Left kidney (tissue), 8 donors: ENCODE measurements at places on chromosomes 3 and 15.

DNA sequence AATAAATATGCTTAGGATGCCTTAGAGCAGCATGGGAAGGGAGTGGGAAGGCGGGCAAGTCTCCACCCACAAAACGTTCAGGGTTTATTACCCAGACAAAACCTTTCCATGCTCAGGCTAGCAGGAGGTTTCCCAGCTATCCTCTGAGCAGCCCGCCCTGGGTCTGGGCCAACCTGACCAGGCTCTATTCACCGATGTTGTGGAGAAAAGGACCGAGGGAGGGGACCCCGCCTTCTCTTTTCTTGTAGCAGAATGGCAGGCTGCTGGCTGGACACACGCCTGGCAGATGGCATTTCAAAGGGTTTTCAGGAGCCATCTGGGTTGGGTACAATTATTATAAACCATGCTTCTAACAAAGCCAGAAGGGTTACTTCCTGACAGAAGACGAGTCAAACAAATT, 540.9 kb downstream of the MAGI1 start:
- no peak for DNase-seq

- no peak for DNase-seq
These were observed 55.1 kb downstream of the WDR76 start for GRCh38 chr15:43881944-43882343.

DNA sequence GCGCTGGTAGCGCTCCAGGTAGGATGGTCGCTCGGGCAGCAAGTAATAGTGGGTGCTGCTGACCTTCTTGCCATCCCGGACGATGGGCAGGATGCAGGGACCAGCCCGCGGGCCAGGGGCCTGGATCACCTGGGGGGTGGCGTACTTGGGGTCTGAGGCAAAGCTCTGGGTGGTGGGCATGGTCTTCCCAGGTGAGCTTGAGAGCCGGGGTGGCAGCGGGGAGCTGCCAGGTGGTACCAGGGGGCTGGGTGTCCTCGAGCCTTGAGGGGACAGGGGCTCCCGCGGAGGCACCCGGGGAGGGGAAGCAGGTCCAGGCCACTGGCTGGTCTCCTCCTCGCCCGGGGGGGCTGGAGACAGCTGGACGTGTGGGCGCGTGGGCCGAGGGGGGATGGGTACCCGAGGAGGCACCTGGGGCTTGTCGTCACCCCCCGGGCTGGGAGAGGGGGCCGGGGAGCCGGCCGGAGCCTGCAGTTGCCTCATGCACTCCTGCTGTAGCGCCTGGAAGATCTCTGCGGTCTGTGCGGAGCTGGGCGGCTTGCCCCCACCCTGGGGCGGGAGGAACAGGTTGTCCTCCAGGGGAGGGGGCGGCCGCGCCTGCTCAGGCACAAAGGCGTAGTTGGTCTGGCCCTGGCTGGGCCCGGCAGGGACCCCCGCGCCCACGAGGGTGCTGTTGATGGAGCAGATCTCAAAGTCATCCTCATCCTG, 40.6 kb downstream of the TNK2 start:
- no peak for DNase-seq

DNA sequence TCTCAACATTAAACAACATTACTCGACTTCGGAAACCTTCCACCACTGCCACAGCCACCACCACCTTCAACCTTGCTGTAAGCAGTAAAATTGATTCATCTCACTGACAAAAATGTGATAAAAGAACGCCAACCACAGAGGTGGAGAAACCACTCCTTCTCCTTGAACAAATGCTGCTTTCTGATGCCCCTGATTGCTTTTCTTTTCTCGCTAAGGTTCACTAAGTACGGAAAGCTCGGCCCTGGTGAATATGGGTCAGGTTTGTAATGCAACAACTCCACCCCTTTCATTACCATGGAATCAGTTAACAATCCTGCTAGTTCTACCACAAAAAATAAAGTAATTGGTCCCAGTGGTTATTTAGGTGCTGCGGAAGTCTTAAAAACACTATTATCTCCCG, 44.9 kb downstream of the MEIS2 start:
- DNase-seq: no peak

- DNase-seq: no peak
These were observed 212.4 kb downstream of the OPA1 start for GRCh38 chr3:193805448-193805847.

- DNase-seq: no peak
These were observed 15.5 kb upstream of the FNDC3B start for GRCh38 chr3:172023915-172024314.

- DNase-seq: no peak
These were observed 482.5 kb upstream of the TBL1XR1 start for GRCh38 chr3:177679568-177680471.

GRCh38 chr3:71710906-71711494, 14.2 kb downstream of the EIF4E3 start:
- no peak for DNase-seq

GRCh38 chr3:194443901-194444300, 42.9 kb downstream of the ATP13A3 start:
- DNase-seq: no peak

- no peak for DNase-seq
These were observed 34.6 kb upstream of the IGF2BP2 start for GRCh38 chr3:185859294-185859972.

DNA sequence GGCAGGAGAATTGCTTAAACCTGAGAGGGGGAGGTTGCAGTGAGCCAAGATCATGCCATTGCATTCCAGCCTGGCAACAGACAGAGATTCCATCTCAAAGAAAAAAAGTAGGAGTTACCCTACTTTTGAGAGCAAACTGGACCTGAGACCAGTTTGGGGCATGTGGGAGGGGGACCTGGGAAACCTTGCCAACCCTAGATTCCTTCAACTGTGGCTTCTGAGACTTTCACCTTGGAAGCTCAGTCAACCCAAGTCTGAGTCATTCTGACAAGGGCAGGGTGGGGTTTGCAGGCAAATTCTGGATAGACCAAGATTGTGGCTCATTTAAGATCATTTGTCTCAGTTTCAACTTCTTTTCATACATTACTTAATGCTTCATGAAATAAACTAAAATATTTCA, 23.8 kb upstream of the SIAH2 start:
- DNase-seq: no peak

GRCh38 chr3:186616299-186616617, 3.4 kb downstream of the AHSG start:
- DNase-seq: no peak

DNA sequence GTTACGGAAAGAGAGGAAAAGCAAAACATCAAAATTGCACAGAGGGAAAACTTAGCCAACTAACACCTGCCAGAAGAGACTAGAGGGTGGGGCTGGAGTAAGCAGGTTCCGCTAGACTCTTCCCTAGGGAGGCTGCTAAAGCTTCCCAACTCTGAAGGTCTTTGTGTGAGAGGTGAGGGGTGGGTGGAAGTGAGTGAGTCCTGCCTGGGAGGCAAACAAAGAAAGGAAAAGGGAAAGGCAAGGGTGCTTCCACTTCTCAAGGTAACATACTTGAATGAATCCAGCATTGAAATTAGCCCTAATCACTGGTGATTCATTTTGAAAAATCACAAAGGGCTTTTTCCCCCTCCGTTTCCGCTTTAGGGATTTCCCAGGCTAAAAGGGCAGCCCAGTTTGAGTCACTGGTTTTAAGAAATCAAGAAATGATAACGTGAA, 220.5 kb upstream of the ADAMTS9 start:
- DNase-seq: no peak

DNA sequence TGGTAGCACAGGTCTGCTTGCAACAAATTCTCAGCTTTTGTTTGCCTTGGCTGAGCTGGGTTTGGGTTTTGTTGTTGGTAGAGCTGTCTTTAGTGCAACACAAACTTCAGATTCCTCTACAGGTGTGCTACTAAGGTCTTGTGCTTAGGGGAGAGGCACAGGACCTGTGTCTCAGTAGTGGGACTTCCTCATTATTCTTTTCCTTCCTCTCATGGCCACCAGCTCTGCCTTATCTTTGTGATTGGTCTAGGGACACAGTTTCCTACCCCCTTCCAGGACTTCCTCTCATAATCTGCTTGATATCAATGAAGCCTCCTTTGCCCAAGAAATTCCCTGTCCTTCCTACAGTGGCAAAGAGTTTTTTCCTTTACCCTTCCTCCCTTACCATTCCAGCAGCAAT, 24.9 kb upstream of the DNAAF4 start:
- DNase-seq: no peak

GRCh38 chr15:100694381-100695021, 92.1 kb downstream of the ASB7 start:
- DNase-seq: no peak

DNA sequence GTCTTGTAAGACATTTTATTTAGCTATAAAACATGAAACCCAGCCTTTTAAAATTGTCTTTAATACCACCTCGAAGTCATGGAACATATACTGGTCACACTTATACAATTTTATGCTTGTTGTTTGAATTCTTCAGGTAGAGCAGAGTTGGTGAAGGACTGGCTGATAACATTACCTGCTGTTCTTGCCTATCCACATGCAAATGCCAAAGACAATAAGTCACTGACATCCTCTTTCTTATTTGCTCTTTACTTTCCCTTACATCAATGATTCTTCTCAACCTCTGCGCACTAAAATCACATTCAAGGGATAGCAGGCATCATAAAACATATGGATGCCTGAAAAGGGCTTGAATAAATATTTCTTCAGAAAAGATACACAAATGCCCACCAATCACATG, 392.5 kb upstream of the ATP11B start:
- DNase-seq: no peak

DNA sequence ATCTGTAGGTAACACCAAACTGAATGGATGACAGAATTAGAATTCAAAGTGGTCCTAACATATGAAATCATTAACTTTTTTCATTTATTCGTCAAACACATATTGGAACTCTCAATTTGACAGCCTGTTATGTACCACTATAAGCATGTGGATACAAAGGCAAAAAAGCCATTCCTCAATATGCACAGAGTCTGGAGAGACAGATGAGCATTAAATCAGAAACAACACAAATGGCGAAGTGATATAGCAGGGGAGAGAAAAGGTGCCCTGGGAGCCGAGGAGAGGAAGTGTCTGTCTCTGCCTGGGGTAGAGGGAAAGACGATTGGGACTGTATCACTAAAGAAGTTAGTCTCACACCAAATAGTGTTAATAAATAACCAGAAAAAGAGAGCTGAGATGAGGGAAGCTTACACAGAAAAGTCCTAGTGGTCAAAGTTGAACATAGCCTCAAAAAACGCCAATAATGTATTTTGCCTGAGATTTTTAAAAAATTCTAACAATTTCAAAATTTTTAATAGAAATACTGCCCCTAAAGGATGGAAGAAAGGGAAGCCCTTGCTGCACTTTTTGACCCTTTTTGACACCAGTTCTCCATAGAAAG, 417.5 kb downstream of the TUSC7 start:
- DNase-seq: no peak

DNA sequence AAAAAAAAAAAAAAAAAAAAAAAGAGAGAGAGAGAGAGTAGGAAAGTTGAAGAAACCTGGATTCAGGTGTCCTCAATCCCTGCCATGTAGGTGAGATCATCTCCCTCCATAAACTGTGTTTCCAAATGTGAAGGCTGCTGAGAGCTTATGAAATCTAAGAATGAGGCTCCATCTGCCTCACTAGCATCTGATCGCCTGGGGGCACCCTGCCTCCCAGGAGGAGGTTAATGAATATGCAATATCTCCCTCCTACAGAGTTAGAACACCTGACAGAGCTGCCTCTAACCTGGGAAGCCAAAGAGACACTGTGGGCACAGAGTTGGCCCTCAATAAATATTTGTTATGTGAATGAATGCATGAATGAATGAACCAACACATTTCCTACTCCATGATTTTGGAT, 23.8 kb upstream of the ZNF148 start:
- DNase-seq: no peak

DNA sequence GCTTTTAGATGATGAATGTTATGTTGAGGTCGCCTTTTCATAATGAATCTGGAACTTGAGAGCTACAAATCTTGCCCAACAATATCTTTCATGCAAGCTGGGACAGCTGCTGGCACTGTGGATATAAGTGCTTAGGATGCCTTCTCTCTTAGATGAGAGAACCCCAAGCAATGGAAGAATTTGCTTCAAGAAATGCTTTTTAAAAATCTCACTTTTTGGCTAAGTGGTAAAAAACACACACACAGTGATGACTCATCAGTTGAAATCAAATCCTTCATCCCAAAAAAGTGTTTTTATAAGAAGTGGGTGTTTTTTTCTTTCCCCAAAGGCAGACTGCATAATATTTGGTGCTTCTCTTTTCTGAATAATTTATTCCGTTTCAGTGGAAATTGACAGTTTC, 38.4 kb upstream of the GALNT15 start:
- DNase-seq: no peak

DNA sequence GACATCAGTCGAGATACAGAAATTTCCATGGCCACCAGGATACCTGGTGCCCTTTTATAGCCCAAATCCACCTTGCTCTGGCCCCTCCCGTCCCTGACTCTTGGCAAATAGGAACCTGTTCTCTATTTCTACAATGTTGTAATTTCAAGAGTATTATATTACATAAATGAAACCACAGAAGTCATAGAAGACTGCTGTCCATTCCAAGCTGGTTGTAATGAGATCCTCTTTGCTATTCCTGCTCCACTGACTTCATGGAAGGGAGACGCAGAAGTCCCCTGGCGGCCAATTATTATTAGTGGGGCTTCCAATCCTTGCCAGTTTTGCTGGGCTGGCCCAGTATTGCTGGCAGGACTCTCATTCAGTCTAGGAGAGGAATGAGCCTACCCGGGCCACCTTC, 26.6 kb downstream of the DCP1A start:
- DNase-seq: no peak

DNA sequence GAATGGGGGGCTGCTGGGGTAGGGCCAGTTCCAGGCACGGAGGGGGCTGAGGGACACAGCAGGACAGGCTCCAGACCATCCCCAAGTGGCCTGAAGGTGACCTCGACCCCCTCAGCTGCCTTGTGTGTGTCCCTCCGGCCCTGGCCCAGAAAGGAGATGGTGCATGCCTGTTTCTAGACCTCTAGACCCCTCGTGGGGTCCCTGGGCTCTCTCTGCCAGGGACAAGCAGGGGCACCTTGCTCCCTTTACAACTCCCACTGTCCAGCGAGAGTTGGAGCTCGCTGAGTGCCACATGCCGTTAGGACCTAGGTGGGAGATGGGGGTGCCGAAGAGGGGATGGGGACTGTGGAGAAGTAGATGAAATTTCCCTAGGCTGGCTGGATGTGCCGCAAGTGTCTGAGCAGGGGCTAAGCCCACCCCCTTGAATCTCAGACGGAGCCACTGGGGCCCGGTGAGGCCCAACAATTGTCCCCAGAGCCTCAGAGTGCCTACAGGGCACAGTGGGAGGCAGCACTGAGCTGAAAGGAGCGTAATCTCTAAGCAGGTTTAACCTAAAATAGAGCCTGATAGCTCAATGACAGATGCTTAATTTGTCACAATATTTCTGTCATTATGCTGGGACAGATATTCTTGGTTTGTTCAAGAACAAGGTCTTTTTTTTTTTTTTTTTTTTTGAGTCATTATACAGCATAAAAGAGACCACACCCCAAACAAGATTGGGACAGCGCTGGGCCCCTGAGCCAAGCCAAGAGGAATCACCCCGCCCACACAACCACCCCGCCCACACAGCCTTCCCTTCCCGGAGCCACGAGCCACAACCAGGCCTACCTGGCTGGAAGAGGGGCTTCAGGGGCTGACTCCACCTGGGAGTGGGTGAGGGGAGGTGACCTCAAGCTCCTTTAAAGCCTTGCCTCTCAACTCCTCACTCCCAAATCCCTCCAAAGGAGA, 23.6 kb upstream of the KLF13 start:
- DNase-seq: no peak
